ENCODE measurements at places on chromosomes 7 and 10.

- DNase-seq = no peak
Measured at GRCh38 chr10:18164093-18164492, 23.9 kb downstream of the CACNB2 start.

DNA sequence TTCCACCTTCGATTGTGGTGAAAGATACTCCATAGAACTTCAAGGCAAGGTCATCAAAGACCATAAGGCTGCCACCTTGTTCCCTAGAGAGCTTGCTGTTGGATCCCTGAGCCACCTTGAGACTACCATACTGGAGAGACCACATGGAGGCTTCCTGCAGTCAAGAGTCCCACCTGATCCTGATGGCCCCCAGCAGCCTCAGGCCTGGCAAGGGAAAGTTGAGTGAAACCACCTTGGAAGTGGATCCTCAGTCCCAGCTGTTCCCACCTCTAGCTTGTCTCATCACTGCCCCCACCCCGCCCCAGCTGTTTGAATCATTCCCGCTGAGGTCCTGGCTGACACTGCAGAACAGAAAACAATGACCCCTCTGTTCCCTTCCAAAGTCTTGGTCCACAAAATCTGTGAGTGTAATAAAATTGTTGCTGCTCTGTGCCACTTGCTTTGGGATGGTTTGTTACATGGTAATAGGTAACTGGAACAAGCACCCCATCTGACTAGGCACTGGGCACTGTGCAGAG, 32.0 kb downstream of the PRLHR start:
- DNase-seq = no peak

- no peak for DNase-seq
Measured at GRCh38 chr10:108849186-108849585, 1074.1 kb downstream of the XPNPEP1 start.

DNA sequence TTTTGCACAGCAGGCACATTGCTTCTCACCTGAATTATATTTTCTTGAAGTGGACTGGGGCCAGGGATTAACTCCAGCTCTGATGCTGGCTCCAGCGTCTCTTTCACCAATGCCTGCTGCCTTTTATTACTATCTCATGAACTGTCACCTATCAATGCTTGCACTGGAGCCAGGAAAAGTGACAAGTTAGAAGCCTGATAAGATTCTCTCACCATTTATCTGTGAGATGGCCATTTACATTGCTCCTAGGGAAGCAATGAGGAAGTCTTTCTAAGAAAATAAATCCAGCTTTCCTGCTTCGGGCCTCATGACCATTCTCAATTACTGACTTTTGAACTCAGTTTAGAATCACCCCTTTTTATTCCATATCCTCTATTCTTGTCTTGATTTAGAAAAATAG, 48.5 kb upstream of the LRRTM3 start:
- DNase-seq = no peak

- no peak for DNase-seq
Measured at GRCh38 chr7:112987171-112987570, 99.5 kb downstream of the GPR85 start.

GRCh38 chr10:123778719-123779517, 112.7 kb downstream of the CPXM2 start:
- DNase-seq = no peak

- DNase-seq = no peak
Measured at GRCh38 chr7:113813471-113813870, 105.3 kb downstream of the PPP1R3A start.

- no peak for DNase-seq
Measured at GRCh38 chr7:103148131-103148993, 537 bp downstream of the NAPEPLD start.

GRCh38 chr7:135748770-135749169, at the start of gene FAM180A:
Gene FAM180A, minus strand, starts transcription at chr7:135748813. Its CDS starts 233 bp downstream, at chr7:135748580.
- no peak for DNase-seq

GRCh38 chr7:19587291-19587690, 121.5 kb downstream of the POLR1F start:
- DNase-seq = no peak

DNA sequence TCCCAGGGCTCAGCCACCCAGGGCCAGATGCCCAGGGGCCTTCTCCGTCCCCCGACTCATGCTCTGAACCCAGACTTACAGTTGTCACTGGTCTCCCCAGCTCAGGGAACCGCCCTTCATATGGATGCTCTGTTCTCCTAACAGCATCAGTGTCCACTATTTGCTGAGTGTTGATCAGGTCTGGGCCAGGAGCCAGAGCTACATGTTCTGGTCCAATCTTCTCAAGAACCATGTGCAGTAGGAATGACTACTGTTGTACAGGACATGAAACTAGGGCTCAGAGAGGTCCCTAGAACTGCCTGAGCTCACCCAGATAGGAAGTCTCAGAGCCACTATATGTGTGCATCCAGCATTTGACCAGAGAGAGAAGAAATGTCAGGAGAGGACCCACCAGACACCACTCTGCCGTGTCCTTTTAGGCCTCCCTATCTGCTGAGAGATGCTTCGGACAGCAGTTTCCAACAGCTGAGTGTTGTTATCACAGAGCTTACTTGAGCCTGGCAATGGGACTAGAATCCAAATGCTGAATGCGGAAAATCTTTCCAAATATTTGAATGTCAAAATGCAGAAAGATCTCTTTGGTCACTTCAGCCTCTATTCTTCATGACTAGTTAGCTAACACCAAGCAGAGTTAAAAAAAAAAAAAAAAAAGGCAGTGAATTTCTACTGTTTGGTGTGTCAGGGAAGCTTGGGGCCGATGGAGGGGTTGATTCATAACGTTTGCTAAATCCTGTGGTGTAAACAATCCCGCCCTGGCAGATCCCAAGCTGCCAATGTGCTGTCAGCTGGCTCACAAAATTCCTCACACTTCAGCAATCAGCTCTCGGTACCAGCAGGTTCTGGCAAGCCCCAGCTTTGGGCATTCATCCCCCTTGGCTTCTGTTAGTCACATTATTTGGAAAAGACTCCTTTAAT, 246.1 kb downstream of the TNS3 start:
- no peak for DNase-seq

- DNase-seq = no peak
Measured at GRCh38 chr10:17073725-17074540, 55.7 kb downstream of the CUBN start.

DNA sequence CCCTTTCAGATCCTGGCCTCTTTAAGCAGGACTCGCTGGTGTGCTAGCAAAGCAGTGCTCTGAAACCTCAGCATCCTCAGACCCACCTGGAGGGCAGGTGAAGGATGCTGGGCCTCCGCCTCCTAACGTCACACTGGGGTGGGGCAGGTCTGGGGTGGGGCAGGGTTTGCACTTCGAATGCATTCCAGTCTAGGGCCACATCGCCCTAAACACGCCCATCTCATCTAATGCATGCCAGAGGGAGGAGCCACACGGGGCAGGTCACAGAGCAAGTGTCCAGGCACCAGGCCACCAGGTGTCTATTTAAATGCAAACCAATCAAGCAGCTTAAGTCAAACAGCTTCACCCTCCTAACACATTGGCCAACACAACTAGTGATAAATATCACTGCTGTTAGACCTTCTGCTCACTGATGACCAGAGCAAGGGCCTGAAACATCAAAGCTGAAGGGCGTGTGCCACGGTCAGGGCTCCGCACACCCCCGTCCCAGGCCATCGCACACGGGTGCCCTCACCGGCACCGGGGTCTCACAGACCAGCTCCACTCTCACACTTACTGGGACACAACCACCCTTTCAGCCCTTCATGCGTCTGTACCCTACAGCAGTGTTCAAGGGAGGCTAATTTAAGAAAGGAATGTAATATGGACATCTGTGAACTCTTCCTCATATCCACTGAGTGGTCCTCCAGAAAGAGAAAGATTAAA, 47.1 kb downstream of the DIP2C start:
- DNase-seq = no peak

DNA sequence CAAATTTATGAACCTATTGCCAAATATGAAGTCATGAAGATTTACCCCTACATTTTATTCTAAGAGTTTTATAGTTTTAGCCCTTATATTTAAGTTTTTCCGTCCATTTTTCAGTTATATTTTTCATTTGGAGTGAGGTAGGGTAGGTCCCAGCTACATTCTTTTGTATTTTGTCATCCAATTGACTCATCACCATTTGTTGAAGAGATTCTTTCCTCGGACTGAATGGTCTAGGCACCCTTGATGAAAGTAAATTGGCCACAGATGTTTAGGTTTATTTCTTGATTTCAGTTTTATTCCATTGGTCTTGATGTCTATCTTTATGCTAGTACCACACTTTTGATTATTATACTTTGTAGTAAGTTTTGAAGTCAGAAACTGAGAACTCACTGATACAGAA, 22.7 kb downstream of the CYP2C19 start:
- no peak for DNase-seq

GRCh38 chr7:157774495-157774894, 437.7 kb downstream of the DNAJB6 start:
- DNase-seq = no peak

DNA sequence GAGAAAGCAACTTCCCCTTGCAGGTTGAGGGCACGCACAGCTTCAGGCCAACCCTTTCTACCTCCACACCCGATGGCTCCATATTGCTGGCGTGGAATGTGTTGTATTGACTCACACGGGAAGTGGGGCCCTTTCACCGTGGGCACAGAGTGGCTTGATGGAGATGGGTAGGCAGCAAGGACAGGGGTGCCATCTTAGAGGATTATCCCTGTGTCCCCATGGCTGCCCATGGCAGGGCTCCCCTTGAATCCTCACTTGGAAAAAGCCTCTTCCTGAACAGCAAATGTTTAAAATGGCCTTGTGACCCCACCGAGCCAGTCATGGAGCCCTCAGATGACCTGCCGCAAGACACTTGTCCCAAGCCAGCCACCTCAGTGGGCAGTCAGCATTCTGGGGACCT, 31.2 kb downstream of the CXCL12 start:
- DNase-seq = no peak

- DNase-seq = no peak
Measured at GRCh38 chr10:126544565-126544964, 125.9 kb downstream of the C10orf90 start.

DNA sequence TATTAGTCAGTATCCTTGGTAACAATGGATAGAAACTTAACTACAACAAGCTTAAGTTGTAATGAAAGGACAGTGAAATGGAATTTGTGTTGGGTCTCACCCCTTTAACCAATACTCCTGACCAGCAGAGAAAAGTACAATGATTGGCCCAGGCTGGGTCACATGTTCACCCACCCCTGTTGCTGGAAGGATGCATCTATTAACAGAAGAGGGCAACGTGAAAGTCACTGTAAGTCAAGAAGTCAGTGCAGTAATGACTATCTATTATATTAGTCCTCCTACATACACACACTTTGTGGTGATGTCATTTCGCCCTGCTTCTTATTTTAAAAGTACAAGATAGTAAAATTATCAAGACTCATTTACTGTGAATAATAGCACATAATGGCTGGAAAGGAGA, 16.2 kb downstream of the PNLIPRP2 start:
- DNase-seq = no peak

DNA sequence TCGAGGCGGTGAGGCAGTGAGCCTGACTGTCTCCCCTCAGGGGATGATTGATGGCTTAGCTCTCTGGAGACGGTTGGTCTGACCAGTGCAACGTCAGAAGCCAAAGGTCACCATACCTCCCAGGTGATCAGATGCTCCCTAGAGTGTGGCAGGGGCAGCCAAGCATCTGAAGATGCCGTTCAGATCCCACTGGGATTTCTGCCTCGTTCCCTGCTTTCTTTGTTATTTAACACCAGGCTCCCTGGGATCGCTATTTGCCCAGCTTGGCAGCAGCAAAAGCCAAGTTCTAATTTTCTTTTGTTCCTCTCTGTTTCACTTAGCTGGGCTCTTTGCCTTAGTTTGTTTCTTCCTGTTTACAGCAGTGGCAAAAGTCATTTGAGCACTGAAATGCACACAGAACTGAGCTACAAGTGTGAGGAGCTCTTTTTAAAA, 53.5 kb upstream of the SVIL start:
- no peak for DNase-seq

- DNase-seq = no peak
Measured at GRCh38 chr7:1109581-1110310, 21.8 kb downstream of the GPER1 start.

GRCh38 chr7:44279731-44280505, 45.5 kb downstream of the CAMK2B start:
- DNase-seq = no peak

- no peak for DNase-seq
Measured at GRCh38 chr7:134829380-134829986, 50.0 kb downstream of the CALD1 start.

GRCh38 chr10:15795036-15795792, 65.1 kb downstream of the MINDY3 start:
- no peak for DNase-seq

GRCh38 chr10:58743466-58744115, 230.9 kb downstream of the BICC1 start:
- DNase-seq = no peak

Data from activated CD4-positive, alpha-beta T cell treated with anti-CD3 and anti-CD28 coated beads, Interleukin-2, amount 50 U/mL, for 4 hours (primary cell).